ENCODE measurements at places on chromosomes 2 and 18.

GRCh38 chr2:1986598-1986997 lies 242.3 kb upstream of the PXDN start:
- DNase-seq = no peak

DNA sequence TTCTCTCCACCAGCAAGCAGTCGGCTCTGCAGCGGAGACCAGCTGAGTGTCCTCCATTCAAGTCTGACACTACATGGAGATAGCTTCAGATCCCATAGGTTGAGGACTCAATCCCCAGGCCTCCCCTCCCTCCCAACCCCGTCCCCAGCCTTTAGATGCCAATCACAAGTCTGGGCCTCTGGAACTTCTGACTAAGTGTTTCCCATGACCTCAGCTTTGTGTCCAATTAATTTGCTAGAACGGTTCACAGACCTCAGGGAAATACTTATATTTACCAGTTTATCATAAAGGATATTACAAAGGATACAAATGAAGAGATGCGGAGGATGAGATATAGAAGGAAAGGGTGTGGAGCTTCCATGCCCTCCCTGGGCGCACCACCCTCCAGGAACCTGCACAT lies 77.4 kb downstream of the MERTK start:
- no peak for DNase-seq

- no peak for DNase-seq
These were observed 400.3 kb upstream of the PKDCC start for GRCh38 chr2:41647468-41648050.

GRCh38 chr2:2590141-2590540 lies 259.1 kb upstream of the MYT1L start:
- no peak for DNase-seq

Measured in Peyer's patch (tissue), 4 donors.